ENCODE measurements at places on chromosomes 11 and 22.

- no peak for DNase-seq
Measured at GRCh38 chr11:71381781-71382505, 66.2 kb downstream of the DHCR7 start.

GRCh38 chr22:20155330-20156041 is 4.6 kb upstream of the CCDC188 start:
- DNase-seq: no peak

GRCh38 chr22:23086787-23087186 is 16.5 kb downstream of the GNAZ start:
- DNase-seq: no peak

- DNase-seq: no peak
Measured at GRCh38 chr11:118318581-118319336, 14.2 kb downstream of the CD3E start.

DNA sequence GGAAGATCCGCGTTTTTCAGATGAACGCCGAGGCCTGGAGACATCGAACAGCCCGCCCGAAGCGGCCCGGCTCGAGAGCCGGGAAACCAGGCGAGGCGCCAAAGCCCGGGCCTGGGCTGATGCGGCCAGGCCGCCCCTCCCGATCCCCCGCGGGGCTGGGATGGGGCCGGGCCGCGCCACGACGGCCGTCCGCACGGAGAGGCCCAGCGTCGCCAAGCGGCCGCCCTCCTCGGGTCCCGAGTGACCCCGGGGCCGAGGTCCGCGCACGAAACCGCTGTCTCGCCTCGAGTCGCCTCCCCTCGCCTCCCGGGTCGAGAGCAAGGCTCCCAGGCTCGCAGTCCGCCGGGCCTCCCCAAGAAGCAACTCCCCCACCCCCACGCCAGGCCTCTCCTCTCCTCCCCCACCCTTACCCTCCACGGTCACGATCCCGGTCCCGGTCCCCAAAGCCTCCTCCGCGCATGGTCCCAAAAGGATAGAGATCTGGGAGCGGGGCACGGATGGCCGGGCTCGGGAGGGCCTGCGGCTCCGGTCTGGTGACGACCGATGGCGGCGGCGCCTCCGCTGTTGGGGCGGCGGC is 482 bp downstream of the DDX17 start:
- no peak for DNase-seq

DNA sequence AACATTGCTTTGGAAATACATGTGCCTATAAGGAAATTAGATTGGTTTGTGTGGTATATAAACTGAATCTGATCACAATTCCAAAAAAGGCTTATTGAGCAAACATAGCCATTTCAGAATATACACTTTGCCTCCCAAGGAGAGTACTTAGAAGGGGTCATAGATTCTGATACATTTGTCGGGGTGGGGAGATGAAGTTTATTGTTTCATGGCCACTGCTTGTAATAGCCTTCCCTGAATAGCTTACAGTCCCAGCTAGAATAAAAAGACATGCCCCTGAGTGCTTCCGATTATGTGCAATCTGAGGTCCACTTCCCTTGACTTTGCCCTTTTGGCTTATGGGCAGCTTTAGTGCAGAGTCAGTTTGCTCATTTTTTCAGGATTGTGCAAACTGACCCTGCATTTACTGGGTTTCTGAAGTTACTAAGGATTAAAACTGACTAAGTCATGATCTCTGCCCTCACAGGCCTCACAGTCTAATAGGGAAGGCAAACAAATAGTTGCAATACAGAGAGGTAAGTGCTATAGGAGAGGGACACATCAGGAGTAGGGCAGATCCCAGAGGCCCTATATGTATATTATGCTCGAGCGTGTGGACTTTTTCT is 184.2 kb downstream of the BLID start:
- no peak for DNase-seq

GRCh38 chr11:133197425-133197824 is 334.9 kb downstream of the OPCML start:
- no peak for DNase-seq

DNA sequence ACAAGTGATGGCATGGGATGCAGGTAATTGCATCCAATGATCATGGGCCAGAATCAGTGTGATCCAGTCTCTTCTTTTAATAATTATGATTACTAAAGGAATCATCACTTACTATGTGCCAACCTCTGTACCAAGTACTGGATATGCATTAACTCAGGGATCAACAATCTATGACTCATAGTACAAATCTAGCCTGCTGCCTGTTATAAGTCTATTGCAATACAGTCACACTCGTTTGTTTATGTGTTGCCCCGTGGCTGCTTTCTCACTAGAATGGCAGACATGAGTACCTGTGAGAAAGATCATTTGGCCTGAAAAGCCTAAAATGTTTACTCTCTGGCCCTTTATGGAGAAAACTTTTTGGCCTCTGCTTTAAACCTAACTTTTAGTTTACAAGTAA is 45.0 kb downstream of the OR6Q1 start:
- DNase-seq: no peak

DNA sequence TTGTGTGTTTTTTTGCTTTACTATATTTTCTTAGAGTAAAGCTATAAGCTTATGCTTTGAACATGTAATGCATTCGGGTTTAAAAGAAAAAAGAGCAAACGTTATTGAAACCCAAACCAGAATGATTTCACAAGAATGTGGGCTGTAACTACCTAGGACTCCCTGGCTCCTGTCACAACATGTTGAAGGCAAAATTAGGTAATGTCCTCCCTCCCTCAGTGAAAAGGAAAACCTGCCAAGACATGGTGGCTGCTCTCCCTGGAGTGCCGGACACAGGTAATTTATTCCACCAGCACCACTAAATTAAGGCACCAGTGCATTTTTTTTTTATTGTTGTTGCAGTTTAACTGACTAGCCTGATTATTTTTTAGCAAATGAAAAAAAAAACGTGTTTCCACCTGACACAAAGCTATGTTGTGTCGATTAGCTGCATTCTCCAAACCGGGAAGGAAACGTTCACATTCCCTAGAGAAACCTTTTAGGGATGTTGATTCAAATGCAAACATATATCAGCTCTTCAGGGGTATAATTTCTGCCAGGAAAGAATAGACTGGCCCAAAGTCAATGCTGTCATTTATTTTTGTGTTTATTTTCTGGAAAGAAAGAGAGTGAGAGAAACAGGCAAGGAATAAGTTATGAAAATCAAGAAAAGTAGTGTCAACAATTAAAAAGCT is 134.6 kb downstream of the CCDC34 start:
- DNase-seq: no peak

GRCh38 chr22:49011379-49011768 is 816.3 kb downstream of the BRD1 start:
- DNase-seq: no peak

DNA sequence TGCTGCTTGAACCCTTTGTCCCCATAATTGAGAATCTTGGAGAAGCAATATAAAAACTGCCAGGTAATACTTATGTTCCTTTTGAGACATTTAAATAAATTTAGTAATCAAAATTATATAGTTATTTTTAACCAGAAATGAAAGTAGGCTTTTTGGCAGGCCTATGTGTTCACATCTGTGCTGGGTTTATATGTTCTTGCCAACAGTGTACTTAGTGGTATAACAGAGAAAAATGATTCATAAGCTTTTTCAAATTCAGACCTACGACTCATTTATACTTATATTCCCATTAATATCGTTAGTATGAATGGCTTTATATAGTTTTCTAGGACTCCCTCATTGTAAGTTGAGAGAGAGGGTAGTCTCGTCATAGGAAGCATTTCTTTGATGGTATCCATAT is 79.0 kb downstream of the DDX10 start:
- DNase-seq: no peak

DNA sequence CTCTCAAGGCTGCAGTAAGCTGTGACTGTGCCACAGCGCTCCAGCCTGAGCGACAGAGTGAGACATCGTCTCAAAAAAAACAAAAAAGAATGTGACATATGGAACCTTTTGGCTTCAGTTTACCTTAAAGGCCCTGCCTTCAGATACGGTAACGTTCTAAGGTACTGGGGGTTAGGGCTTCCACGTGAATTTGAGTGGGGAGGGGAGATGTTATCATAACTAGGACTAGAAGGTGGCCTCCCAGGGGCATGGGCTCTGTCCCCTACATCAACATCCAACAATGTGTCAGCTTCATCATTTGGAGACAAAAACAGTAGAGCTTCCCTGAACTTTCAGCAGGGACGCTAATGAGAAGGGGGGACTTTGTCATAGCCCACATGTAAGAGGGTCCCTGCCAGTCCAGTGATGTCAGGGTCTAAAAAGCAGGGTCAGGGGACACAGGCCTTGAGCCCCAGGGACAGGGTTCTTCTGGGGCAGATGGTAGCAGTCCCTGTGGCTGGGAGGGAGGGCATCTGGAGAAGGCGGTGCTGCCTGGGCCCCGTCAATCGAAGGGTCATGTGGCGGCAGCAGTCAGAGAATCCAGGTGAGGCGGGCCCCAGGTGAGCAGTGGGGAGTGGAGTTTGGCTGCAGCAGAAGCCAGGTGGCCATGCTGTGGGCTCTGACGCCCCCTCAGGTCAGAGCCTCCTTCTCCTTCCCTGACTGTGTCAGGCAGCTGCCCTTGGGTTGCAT is 79.8 kb downstream of the BCR start:
- no peak for DNase-seq

- no peak for DNase-seq
Measured at GRCh38 chr11:2689651-2690575, 9.9 kb downstream of the KCNQ1OT1 start.

DNA sequence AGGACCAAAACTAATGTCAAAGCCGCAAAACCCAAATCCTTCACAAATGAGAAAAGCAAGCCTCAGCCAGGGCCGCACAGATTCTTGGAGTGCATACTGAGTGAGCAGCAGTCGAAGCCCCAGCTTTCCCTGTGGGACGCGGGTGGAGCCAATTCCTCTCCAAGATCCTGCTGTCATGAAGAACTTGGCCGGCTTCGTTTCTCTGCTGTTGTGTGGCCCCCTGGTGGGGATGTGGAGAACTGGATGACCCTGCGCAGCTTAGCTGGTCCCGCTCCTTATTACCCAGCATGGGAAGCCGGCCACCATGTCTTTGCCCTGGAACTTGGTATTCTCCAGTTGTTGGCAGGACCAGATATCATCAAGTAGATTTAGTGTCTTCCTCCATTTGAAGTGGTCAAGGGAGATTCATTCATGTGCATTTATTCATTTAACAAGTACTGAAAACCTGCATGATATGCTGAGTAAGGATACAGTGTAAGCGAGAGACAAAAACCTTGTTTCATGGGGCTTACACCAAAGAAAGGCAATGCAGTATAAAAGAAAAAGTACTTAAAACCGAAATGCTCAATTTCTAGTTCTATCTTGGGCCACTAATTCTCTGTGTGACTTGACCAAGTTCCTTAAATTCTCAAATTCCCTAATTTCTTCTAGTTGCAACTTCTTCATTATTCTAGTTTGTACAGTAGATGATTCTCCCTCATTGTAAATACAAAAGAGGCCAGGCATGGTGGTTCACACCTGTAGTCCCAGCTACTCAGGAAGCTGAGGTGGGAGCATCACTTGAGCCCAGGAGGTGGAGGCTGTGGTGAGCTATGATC is 56.7 kb upstream of the CRTAM start:
- peak; percentile 65 for DNase-seq

GRCh38 chr11:129853518-129854231 is 38.0 kb downstream of the TMEM45B start:
- DNase-seq: peak; percentile 87

GRCh38 chr11:70167120-70167519 is 36.0 kb upstream of the FADD start:
- DNase-seq: no peak

GRCh38 chr22:46040471-46041465 is 63.8 kb upstream of the WNT7B start:
- DNase-seq: no peak

- DNase-seq: no peak
Measured at GRCh38 chr11:74487875-74488274, 5.6 kb downstream of the LIPT2 start.

- DNase-seq: no peak
Measured at GRCh38 chr11:62245271-62245753, 3.3 kb downstream of the SCGB1D2 start.

- DNase-seq: no peak
Measured at GRCh38 chr11:14638561-14638960, 5.0 kb upstream of the PDE3B start.

- no peak for DNase-seq
Measured at GRCh38 chr22:49012712-49013395, 814.8 kb downstream of the BRD1 start.

- no peak for DNase-seq
Measured at GRCh38 chr22:28710107-28710506, 30.5 kb upstream of the TTC28 start.

DNA sequence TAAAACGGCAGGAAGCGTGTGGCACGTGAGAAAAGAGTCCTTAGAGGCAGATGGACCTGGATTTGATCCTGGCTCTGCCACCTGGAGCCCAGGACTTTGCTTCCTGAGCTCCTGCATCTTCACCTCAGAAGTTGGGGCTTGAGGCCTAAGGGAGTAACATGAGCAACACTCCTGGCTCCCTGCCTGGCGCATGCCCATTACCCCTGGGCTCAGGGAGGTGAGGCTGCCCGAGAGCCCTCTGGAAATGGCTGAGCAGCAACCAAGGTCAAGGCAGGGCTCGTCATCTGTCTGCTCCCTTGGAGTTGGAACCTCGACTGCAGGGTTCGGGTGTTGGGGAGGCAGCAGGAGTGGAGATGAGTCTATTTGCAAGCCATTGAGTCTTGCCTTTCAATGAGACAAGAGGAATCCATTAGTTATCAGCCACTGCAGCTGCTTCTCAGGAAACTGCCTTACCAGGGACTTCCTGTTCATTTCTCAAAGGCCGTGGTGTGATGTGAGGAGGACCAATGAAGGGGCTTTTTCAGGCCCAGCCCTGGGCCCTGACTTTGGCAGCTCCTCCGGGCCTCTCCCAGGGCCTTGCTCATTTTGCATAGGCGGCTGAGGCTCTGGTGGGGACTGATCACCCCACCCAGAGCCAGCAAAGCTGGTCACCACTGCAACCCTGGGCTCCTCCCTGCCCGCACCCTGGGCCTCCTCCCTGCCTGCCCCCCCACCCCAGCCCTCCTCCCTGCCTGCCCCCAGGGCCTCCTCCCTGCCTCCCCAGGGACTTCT is 6.4 kb downstream of the FADS2 start:
- DNase-seq: peak; percentile 48

DNA sequence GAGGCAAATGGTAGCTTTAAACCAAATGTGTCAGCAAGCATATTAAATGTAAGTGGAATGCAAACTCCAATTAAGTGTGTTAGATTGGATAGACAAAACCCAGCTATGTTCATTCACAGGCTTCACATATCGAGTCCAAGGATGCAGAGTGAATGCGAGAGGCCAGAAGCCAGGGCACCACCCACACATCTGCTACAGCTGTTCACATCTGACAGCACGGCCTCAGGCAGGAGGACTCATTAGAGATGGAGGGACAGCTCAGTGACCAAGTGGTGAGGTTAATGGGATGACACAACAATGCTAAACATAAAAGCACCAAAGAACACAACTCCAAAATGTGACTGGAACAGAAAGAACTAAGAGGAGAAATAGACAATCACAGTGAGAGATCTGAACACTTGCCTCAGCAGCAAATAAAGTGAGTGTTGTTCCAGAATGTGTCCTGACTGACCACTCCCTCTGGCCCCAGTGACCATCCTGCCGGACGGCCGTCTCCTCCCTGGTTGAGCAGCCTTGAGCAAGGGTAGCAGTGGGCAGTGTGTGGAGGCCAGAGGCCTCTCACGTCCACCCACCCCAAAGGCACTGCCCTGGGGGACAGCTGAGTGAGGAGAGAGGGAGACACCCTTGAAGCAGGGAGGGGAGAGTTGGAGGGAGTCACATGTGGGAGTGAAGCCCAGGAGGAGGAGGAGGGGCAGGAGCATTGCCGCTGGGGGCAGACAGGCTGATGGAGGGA is 23.8 kb downstream of the ALG12 start:
- no peak for DNase-seq

GRCh38 chr11:70470127-70470526 is 71.8 kb downstream of the CTTN start:
- DNase-seq: no peak

- DNase-seq: no peak
Measured at GRCh38 chr11:120055646-120056045, 82.3 kb downstream of the TRIM29 start.

- no peak for DNase-seq
Measured at GRCh38 chr11:12433571-12434324, 56.4 kb downstream of the PARVA start.
